ENCODE measurements at places on chromosomes 5 and 9.

DNA sequence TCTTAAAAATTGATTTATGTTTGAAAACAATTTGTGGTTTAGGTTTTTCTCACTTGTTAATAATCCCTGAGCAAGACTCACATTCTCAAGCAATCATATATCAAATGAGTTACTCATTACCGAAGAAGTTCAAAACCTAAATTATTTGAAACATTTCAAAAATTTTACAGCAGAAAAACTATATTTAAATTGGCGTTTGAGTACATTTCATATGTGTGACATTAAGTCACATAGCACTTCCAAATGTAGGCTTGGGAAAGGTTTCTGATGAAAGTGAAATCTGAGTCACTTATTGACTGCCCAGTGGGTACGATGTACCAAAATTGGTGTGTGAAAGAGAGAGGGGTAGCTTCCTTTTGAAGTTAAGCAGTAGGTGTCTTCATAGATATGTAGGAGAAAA lies 411.4 kb upstream of the SGCD start:
- no peak for DNase-seq

DNA sequence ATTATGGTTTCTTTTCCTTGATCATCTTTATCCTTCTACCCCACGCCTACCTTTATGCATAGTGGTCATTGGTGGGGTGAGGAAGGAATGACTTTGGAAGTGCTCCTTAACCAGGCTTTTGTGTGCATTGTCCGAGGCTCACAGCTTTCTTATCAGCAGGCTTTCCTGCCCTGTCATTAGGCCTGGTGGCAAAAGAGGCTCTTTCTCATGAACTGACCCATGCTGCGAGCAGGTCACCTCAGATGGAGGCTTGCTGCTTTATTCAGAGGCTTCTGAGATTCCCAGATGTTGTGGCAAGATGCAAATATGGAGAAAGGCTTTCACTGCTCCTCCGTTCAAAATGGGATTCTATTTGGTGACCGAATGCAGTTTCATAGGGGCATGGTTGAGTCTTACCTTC lies 57.4 kb upstream of the DMRTA1 start:
- no peak for DNase-seq

- DNase-seq, result no peak
These were observed 78.1 kb downstream of the ADAMTS2 start for GRCh38 chr5:179267071-179267670.

GRCh38 chr5:146622391-146622790 lies 106.4 kb upstream of the GPR151 start:
- no peak for DNase-seq

DNA sequence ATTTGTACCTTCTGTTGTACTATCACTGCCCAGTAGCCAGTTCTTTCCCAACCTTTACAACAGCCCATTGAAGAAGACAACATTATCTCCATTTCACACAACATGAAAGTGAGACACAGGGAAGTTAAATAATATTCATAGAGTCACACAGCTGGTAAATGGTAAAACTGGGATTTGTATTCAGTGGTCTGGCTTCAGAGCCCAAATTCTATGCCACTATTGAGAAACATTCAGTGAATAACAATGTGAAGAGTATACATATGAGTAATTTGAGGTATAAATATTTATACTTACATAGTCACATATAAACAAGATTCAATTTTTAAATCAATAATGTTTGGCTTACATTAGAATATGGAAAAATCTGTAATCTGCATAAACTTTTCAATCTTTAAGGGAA lies 13.8 kb downstream of the SMIM15 start:
- DNase-seq, result no peak
